AG08396 (cell line): ENCODE measurements at places on chromosomes 7 and 10.

- no peak for DNase-seq
Observed at GRCh38 chr10:47098964-47099363, 187.7 kb downstream of the PTPN20 start.

- no peak for DNase-seq
Observed at GRCh38 chr7:126716321-126716720, 536.4 kb downstream of the GRM8 start.

DNA sequence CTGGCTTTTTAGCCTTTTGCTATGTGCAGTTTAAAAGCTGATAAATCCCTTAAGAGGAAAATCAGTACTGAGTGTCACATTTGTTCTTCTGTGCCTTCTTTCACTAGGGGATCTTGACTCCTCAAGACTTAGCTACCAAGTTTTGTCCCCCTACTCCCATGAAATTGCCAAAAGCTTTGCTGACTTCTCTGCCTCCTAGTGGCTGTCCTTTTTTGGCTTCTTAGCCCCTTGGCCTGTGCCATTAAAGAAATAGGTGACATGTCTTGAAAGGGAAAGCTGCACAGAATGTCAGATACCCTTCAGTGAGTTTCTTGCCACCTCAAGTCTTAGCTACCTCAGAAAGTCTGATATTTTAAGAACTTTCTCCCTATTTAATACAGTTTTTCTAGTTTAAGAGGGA lies 10.5 kb downstream of the MKLN1 start:
- no peak for DNase-seq

GRCh38 chr10:118167056-118167700 lies 120.4 kb upstream of the RAB11FIP2 start:
- no peak for DNase-seq

DNA sequence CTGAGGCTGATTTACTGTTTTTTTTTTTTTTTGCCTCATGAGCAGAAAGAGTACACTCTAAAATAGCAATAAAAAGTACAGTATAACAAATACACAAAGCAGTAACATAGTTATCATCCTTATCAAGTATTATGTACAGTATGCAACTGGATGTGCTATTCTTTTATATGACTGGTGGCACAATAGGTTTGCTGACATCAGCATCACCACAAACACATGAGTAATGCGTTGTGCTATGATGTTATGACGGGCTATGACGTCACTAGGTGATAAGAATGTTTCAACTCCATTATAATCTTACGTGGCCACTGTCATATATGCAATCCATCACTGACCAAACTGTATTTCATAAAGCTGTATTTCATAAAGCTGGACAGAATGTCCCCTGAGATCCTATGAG lies 189.2 kb upstream of the GLI3 start:
- DNase-seq: no peak

DNA sequence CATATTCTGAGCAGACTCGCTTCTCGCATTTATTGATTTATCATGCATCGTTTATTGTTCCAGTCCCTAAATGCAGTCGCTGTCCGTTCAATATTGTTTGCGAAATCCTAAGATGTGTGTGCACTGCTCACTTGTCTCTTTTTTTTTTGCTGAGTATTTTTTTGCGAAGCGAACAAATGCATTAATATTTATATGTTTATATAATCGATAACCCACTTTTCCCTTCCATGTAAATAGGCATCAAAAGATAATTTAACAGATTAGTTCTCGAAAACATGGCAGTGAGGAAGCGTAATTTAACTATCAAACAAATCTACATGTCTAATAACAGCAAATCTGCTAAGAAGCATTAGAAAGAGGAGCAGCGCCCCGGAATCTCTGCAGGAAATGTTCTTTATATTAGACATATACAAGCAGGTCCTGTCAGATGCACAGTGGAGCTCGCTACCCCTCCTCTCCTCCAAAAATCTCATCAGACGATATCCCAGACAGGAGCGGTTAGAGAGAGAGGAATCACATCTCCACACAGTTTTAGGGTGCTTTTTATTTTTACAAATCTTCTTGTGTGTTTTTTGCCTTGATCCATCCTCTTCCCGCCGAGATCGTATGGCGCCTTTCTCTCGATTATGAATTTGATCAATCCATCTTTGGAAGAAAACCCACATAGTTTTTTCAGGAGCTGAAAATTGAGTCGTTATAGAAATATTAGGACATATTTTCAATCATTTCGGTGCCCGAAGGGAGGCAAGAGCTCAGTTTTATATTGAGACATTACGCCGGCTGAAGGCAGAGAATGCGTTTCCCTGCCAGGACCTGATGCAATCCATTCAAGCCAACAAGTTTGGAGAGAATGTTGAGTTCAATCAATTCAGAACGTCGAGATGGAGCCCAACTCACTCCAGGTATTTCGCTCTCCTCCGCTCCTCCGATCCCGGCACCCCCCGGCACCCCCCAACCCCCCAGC lies at the start of gene ARID5B:
Gene ARID5B, plus strand, starts transcription at position 871 of the 964 bp plus-strand sequence. Its CDS starts 11 bp downstream, at position 882.
- DNase-seq: peak; percentile 71

GRCh38 chr7:104772405-104773345 lies 241.3 kb upstream of the KMT2E start:
- no peak for DNase-seq
